MM.1S (cell line): ENCODE measurements at places on chromosomes 7 and 10.

- DNase-seq = peak; percentile 60
Measured at GRCh38 chr10:87850742-87851205, 12.6 kb downstream of the KLLN start.

DNA sequence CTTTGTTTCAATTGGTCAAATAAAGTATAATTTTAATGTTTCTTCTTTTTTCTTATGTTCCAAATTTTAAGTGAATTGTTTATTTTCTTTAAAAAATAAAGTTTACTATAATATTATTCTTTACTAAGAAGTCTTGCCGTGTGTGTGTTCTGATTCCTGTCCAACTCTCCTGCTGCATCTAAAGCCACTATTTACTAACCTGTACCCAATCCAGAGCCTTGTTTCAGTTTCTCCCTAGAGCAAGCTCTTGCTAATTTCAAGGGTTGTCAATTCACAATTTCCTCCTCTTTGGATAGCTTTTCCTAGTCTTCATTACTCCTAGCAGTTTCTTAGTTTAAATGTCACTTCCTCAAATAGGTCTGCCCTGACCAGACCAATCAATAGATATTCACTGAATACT lies 314.9 kb upstream of the SEMA3A start:
- DNase-seq = no peak

GRCh38 chr7:22771872-22772228 lies 44.9 kb downstream of the IL6 start:
- no peak for DNase-seq

DNA sequence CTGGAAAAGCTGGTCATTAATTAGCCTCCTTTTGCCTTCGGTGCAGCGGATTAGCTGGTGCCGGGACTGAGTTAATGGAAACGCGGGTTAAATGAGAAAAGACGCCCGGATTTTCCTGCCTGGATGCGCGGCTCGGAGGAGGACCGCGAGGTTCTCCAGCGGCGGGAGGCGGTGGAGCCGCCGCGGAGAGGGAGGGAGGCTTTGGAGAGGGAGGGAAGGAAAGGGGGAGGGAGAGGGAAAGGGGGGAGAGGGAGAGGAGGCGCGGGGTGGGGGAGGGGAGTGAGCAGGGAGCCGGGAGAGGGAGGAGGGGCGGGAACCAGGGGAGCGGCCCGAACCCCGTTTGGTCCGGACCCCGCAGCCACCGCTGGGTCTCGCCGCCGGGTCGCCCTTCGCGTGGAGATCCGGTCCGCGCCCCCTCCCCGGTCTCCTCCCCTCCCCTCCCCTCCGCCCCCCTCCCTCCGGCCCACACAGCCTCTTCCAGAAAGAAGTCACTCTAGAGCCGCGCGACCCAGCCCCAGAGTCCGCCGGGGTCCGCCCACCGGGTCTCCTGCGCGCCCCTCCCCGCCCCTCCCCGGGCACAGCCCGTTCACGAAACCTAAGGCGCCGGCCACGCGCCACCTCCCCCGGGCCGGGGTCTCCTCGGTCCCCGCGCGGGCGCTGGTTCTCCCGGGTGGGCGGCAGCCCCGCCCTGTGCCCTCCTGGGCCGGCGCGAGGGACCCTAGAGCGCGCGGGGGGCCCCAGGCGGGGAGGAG lies 347.5 kb downstream of the DNAJB6 start:
- no peak for DNase-seq

DNA sequence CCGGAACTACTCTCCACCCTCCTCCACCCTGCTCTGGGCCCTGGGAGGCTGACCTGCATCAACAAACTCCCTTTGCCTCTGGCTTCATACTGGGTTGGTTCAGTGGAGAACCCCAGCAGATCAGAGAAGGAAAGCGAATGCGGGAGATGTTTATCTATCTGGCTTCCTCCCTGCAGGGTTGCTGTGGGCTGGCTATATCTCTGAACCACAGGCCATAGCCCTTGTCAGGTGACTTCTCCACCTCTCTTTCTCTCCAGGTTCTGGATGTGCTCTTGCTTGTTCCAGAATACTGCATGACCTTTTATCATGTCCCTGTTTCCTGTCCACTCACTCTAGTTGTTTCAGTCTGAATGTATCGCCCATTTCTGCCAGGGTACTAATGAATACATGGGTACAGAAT lies 51.7 kb upstream of the IFRD1 start:
- DNase-seq = no peak

GRCh38 chr10:22980822-22981221 lies 53.0 kb downstream of the ARMC3 start:
- no peak for DNase-seq

GRCh38 chr7:82805527-82805960 lies 357.1 kb downstream of the PCLO start:
- no peak for DNase-seq
